ENCODE measurements at places on chromosomes 1 and 21.

DNA sequence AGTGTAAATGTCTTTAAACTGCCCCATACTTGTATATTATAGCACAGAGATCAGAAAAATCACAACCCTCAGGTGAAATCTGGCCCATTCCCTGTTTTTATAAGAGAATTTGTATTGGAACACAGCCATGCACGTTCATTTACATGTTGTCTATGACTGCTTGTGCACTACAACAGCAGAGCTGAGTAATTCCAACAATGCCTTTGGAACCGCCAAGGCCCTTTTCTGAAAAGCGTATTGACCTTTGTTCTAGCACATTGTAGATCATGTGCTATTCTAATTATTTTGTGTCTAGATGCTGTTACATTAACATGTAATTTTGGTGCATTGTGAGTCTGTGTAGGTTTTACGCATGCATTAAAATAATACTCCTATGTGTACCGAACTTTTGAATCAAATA lies 339.6 kb downstream of the CHRM3 start:
- DNase-seq: no peak

DNA sequence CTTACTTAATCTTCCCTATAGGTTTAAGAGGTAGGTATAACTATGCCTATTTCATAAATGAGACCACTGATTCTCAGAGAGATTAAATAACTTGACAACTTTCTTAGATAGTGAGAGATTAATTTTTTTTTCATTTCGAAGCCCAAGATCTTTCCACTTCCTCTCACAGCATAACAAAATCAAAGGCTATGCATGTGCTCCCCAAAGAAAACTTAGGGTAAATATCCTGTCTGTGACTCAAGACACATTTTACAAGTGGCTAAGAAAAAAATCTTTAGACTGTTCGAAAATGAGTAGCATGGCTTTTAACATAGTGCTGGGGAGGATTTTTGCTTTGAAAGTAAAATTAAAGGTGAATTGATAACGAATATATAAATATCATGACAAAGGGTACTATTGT lies 8.2 kb upstream of the C1orf141 start:
- no peak for DNase-seq

DNA sequence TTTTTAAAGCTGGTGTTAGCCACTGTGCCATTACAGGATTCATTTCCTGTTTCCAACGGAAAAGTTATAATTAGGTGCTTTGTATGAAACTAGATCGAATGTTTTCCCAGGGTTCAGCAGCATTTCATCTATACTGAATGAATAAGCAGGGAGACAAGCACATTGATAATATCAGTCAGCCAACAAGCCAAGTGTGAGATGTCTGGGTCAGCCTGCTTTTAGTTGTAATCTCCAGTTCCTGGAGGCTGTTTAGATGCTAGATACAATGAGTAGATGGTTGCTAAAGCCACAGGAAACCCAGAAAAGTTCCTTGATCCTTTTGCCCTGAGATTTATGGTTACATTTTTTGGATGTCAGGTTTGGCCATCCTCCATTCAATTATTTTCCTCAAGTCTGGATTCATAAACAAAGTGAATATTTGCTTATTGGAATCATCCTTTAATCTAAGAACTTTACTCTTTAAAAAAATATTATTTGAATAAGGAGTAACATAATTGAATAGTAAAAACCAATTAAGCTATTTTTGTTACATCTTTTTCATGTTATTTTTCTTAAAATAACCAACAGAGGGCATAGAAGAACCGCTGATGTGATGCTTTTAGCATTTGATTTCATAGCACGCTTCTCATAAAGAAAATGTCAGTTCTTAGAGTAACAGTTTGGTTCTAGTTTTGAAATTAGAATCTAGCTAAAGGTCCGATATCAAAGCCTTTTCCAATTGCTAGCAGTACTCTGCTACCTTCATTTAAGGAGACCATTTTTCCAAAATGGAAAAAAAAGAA lies 76.6 kb downstream of the HSPA13 start:
- DNase-seq: no peak

DNA sequence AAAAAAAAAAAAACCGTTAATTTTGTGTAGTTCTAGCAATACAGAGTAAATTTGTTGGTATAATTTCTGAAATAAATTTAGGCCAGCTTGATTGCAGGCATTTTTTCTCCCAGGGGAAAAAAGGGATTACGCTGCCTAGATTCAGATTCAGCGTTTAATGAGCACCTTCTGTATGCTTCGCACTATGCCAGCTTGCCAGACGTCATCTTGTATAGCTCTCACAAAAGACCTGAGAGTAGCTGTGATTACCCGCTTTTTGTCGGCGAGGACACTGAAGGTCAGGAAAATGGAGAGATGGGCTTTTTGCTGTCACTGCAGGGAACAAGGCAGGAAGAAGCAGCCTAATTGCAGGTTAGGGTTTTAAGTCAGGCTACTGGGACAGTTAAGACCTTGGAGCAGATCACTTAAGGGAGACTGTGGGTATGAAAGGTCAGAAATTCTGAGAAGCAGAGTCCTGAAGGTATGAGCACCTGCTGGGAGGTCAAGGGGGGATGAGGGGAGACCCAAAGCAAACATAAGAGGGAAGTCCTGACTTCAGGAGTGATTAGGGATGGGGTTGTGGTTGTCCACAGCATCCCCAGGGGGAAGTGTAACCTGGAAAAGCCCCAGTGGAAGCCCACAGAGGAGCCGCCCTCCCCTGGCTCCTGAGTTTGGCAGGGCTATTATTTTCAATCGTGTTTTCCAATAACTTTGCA lies 39.0 kb downstream of the TMCC2 start:
- no peak for DNase-seq

DNA sequence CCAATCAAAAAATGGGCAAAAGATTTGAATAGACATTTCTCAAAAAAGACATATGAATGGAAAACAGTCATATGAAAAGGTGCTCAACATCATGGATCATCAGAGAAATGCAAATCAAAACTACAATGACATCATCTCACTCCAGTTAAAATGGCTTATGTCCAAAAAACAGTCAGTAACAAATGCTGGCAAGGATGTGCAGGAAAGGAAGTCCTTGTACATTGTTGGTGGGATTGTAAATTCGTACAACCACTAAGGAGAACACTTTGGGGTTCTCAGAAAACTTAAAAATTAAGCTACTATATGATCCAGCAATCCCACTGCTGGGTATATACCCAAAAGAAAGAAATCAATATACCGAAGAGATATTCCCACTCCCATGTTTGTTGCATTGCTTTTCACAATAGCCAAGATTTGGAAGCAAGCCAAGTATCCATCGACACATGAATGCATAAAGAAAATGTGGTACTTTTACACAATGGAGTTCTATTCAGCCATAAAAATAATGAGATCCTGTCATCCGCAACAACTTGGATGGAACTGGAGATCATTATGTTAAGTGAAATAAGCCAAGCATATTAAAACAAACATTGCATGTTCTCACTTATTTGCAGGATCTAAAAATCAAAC lies 17.9 kb downstream of the GBP5 start:
- no peak for DNase-seq

- DNase-seq: no peak
These were observed 143.2 kb downstream of the RASAL2 start for GRCh38 chr1:178237121-178237520.

DNA sequence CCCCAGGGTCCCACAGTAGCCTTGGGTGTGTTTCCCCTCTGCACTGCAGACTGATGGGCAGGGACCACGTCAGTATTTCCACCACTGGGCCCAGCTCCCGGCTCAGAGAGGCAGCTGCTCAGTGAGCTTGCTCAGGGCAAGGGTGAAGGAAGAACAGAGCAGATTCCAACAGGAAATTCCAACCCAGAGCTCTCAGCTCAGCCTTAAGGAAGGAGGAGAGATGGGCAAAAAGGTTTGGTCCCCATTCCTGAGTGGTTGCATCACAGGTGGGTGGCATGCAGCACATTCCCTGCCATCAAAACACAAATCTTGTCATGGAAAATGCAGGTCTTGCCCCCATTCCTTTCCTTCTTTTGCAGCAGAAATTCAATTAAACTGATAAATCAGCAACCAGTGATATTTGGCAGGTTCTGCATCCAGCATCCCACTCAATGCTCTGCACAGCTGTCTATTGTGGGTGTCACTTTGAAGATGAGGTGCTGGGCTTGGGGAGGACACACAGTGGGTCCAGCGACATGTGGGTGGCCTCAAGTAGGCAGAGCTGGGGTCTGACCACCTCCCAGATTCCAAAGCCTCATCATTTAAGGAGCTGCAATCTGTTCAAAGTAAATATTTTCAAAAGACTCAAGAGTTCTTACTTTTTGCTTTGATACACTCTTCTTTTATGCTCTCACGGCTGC lies 315.4 kb downstream of the DSCAM start:
- DNase-seq: no peak

GRCh38 chr1:246182149-246182851 lies 324.8 kb downstream of the SMYD3 start:
- DNase-seq: no peak

Measured in HS-5 (cell line).